ENCODE measurements at places on chromosomes 2 and 18.
A peak's percentile ranks its signal among the peaks of the same experiment; 100 is the strongest.

DNA sequence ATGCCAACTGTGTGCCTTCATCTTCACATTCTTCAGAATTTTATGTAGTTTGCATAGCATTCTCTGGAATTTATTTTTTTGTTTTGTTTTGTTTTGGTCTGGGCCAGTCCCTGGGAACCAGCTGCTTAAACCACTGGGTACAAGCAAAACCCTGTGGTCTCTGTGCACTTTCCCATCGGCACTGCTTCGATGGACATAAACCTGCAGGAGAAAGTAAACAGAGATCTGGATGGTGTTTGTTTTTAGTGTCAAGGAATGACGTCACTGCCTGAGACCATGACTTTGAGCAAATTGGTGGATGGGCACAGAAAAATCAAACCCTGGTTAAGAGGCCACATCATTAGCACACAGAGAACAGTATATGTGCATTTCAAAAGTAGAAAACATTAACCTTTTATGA, 64.7 kb upstream of the RASGRP3 start:
- no peak for DNase-seq

DNA sequence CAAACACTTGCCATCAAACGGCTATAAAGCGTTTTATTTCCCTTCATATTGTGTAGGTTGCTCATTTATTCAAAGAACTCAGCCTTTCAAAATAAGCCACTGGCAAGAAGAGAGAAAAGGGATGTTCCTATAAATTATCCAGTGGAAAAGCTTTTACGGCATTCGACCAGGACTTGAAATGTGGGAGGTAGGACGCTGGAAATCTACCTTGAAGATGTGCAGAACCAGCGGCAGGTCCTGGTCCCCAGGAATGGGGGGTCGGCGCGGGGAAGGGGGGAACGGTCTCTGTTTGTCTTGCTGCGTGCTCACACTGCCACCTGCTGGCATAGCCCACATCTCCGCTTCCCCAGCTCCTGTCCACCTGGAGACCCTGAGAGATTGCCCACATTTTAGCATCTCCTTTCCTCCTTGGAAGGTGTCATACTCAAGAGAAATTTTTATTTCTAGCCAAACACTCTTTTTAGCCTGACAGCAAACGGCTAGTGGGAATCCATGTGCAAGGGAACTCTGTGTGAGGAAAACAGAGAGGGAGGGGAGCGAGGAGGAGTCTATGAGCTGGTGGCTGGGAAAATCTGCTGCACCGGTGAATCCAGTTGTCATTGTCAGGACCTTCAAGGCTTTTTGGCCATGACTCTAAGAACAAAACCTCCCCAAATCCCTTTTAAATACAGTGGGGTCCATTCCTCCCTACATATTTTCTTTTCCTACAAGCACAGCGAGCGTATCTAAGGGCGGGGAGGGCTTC, 349.0 kb upstream of the PKDCC start:
- DNase-seq, result peak; percentile 48

DNA sequence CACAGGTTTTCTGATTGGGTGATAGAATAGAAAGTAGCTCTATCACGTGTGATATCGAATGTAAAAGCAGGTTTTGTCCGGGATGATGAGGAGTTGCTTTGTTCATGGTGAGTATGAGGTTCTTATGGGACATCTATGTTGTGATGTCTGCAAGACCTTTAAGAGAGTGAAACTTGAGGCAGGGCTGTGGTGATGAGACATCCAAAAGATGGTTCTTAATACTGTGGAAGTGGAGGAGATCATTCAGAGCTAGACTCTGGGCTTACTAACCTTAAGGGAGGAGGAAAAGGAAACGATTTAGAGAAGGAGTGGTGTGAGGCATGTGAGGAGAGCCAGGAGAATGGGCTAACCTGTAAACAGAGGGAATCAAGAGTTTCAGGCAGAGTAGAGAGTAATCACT, 92.0 kb downstream of the WDR7 start:
- no peak for DNase-seq

- no peak for DNase-seq
Observed at GRCh38 chr2:134178138-134178877, 75.6 kb upstream of the MGAT5 start.

- DNase-seq, result no peak
Observed at GRCh38 chr18:48878471-48878870, 72.3 kb downstream of the SMAD7 start.

All from putamen (tissue), 1 donor.